CD4-positive, alpha-beta T cell treated with Interleukin-12 subunit alpha and Interleukin-12 subunit beta, for 1 hour (primary cell): ENCODE measurements at places on chromosomes 7 and 10.

GRCh38 chr10:46250481-46250880, 36.3 kb upstream of the ANTXRL start:
- DNase-seq, result no peak

DNA sequence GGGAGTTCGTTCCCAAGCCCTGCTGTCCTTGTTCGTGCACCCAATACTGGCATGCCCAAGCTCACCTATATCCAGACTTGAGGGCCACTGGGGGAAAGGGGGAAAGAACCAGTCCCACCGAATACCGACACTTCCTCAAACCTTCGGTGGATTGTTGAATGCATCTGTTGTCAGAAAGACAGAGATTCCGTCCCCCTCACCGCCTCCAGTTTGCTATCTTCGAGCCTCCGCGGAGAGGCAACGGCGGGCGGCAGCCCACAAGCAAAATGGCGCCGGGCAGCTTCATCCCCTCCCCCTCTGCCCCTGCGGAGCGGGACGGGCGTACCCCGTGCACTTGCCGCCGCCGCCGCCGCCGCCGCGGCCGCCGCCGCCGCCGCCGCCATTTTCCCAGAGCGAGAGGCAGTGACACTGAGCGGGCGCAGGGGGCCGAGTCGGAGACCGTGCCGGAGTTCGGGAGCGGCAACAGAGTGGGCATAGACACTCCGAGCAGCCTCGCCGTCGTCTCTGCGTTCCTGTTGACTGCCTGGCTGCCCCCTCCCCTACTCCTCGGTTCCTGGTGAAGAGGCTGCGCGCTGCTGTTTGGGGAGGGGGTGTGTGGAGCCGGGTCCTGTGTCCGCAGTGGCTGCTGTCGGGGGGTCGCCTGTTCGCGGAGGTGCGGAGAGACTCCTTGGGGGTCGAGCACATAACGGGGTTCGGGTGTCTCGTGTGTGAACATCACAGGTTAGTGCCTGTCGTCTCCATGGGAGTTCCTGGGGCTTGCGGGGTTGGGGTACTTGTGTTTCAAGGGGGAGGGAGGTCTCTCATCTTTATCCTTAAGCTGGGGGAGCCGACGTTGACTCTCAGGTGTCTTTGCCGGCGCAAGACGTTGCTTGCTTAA, at the start of gene KMT2E:
Gene KMT2E, plus strand, starts transcription at position 390 of the 877 bp plus-strand sequence. CDS start 26,748 bp downstream, outside the sequence.
- peak; percentile 95 for DNase-seq

- DNase-seq, result no peak
Measured at GRCh38 chr7:117960351-117960750, 87.1 kb upstream of the CTTNBP2 start.

DNA sequence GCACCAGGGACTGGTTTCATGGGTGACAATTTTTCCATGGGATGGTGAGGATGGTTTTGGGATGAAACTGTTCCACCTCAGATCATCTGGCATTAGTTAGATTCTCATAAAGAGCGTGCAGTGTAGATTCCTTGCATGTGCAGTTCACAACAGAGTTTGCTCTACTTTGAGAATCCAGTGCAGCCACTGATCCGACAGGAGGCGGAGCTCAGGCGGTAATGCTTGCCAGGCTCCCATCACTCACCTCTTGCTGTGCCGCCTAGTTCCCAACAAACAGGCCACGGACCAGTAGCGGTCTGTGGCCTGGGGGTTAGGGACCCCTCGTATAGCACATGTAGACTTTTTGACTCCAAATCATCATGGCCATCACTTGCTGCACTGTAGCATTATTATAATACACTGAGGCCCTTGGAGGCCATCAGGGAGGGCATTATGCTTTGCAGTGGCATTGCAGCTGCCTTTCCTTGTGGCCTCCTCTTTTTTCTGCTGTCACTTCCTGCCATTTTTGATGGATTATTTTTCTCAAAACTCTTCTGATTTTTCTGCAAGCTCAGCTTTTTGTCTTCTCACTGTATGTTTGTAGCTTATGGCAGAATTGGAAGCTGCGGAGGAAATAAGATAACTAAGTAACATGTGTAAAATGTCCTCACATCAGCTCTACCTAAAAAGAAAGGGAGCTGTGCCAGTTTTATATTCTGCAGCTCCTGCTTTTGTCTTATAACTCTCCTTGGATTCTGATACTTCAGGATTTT, 18.5 kb downstream of the CSGALNACT2 start:
- no peak for DNase-seq

DNA sequence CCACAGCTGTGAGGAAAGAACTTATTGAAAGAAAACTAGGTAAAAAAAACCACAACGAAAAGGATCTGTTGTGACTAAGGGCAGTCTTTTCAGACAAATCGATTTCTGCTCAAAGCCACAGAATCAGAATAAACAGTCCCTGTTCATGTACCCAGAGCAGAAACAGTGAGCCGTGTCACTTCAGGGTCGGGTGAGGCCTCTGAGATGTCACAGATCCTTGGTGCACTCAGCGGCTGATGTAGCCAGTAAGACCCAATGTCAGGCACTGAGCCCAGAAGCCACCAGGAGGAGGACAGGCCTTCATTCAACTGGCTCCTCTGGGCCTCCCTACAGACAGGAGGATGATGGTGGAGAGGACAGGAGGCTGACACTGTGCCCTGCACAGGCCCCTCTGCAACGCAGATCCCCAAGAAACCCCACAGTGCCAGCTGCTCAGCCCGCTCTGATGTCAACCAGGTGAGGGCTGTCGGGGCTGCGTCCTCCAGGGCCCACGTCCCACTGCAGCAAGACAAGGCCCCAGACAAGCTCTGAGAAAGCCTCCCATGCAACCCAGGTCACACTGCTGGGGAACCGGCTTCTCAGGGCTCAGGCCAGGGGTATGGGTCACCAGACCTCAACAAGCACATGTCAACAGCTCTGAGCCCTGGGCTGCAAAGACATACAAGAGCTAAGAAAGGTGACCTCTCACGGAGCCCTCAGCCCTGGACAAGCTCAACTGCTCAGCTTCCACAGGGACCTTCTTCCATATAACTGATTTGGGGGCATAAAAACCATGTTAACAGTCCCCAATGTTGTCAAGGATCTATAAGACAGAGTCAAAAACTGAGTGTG, 190.6 kb downstream of the PARD3 start:
- DNase-seq, result no peak
